ENCODE measurements at places on chromosomes 1 and 21.

DNA sequence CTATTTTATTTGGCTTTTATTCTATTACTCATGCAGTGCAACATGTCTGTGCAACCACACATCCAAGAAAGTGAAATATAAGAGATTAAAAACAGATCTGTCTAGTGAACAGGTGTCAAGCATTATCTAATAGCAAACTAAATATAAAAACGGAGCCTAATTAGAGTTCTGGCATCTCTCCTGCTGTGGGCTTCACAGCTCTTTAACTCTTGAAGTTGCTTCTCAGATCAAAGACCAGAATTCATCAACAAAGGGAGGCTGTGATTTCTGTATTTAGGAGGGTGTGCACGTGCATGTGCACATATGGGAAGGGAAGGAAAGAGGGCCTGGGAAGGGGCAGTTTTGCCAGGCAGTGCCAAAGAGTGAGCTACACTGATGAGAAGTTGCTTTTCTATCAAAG, 81.0 kb downstream of the MIS18A start:
- DNase-seq: no peak

- no peak for DNase-seq
These were observed 708.8 kb downstream of the LTN1 start for GRCh38 chr21:28283641-28284490.

GRCh38 chr1:234633246-234634003, 23.4 kb upstream of the IRF2BP2 start:
- DNase-seq: no peak

- no peak for DNase-seq
These were observed 123.8 kb downstream of the PCBP3 start for GRCh38 chr21:45767071-45768006.

DNA sequence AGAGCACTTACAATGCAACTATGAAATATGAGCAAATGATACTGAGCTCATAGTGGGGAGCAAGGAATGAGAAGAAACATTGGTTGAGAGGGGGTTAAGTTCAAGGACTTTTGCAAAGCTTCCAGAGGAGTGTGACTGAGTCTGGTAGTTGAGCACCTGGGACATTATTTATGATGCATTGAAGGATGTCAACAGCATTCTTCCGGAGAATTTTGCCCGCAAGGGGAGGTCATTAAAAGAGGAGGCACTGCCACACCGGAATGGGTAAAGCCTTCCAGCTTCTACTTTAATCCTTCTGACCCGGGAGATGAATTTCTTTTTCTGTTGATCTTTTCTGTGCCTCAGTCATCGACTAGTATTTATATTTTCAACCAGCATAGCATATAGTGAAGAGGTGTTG, 208.4 kb upstream of the CAMK1G start:
- no peak for DNase-seq

- DNase-seq: no peak
These were observed 47.7 kb upstream of the GPR37L1 start for GRCh38 chr1:202074985-202075384.

- no peak for DNase-seq
These were observed 90.8 kb upstream of the USP25 start for GRCh38 chr21:15638856-15639549.

GRCh38 chr1:56017336-56017735, 562.0 kb downstream of the PLPP3 start:
- DNase-seq: no peak

GRCh38 chr1:191698246-191698645, 460.0 kb upstream of the RGS18 start:
- no peak for DNase-seq

DNA sequence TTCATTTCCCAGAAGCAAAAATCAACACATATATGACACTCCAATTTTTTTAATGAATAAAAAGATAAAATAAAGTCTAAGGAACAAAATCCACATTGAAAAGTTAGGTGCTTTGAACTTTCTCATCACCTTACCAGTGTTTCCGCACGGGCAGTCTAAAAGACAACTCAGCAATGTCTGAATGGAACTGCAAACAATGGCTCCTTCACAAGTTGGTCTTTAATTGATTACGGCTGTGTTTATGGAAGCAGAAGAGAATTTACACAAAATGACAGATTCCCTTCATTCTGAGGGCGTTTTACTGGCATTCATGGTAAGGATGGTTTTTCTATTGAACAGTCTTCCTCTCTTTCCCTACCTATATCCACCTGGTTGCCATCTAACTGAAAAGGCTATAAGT, 65.0 kb upstream of the RNPC3 start:
- DNase-seq: no peak

- no peak for DNase-seq
These were observed 37.5 kb upstream of the KCNA10 start for GRCh38 chr1:110556471-110556807.

DNA sequence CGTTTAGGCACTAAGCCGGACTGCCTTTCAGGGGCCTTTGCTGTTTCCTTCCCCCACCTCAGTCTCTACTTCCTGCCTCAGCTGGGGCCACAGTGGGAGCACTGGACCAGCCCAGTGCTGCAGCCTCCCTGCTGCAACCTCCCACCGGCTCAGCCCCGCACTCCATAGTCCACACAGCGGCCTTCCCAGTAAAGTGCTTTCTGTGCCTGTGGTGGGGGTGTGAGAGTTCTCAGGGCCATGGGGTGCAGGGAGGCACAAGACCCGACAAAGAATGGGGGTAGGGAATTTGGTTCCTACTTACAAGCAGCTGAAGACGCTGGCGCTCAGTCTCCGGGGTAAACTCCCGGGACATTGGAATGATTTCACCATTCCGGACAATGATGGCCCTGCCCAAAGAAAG, 3.5 kb downstream of the PPM1J start:
- DNase-seq: no peak

GRCh38 chr1:72434070-72434469, 151.7 kb upstream of the NEGR1 start:
- DNase-seq: no peak
